Activated naive CD4-positive, alpha-beta T cell treated with anti-CD3 and anti-CD28 coated beads, Interleukin-2, amount 50 U/mL, for 16 hours (primary cell): ENCODE measurements at places on chromosomes 6 and 20.

DNA sequence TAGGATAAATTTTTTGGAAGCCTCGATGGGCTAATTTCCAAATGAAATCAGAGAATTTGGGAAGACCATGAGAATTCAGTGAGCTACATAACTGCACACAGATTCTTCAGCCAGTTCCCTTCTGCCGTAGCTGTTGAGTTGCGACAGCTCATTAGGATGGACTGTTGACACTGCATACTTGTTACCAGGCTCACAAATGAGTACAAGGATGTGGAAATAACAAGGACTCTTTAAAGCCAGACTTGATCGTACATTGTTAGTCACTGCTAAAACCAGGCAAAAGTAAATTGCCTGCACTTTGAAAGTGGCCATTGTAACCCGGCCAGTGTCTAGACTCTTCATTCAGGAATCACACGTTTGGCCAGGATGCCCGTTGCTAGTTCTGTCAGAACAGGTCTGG is 37.0 kb downstream of the NDUFAF5 start:
- DNase-seq: no peak

DNA sequence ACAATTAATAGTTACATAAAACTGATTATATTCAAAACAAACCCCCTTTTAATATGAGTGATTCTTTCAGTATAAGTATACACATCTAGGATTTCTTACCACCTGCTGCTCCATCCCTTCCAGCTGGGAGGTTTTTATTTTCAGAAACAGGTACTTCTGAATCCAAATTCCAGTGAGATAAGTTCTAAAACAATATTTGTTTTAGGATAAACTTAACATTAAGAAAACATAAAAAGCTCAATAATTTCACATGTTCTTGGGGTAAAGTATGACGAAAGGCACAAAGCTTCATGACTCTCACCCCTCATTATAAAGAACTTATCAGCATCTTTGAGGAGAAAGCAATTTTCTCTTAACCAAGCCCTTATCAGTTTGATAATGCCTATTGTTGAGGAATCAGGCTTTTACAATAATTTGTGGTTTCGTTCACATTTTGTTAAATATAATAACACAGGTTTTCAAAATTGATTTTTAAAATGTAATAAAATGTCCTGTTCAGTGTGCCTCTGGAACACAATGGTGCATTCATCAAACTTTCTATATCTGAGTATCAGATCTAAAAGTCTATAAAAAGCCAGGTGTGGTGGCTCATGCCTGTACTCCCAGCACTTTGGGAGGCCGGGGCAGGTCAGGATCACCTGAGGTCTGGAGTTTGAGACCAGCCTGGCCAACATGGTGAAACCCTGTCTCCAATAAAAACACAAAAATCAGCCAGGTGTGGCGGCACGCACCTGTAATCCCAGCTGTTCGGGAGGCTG is 4.3 kb downstream of the FAM217A start:
- DNase-seq: no peak

- no peak for DNase-seq
Measured at GRCh38 chr20:17643531-17644188, 38.4 kb downstream of the RRBP1 start.

DNA sequence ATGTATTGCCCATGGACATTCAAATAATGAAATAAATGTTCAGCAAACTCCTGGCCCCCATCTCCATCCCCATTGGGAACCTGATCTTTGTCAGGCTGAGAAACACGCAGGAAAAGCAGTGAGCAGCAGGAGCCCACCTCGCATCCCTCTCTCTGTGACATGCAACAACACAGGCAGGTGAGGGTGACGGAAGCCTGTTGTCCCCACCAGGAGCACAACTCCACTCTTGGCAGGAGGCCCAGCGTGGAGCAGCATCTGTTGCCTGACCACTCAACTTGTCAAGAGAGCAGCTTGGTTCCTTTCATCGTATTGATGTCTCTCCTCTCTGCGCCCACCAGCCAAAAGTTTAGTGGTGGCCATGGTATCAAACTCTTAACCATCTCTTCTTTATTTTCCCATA is 586.9 kb upstream of the ARID1B start:
- no peak for DNase-seq

DNA sequence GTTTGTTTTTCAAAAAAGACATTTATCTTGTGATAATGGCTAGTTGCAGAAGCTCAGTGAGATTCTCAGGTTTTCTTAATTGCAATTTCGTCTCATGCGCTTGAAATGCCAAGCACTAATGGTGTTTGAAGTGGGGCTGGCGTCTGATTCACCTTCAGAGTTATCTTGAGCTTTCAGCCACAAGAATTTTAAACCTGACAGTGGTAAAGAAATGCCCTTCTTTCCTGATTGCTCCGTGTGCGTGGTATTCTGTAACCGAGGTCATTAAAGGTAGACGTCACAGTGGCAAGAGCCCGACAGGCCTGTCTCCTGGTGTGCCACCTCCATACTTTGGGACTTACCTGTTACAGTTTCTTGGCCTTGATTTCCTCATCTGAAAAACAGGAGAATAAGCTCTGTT is 126.5 kb upstream of the QKI start:
- no peak for DNase-seq

GRCh38 chr6:35620706-35621105 is 68.0 kb downstream of the FKBP5 start:
- DNase-seq: no peak

DNA sequence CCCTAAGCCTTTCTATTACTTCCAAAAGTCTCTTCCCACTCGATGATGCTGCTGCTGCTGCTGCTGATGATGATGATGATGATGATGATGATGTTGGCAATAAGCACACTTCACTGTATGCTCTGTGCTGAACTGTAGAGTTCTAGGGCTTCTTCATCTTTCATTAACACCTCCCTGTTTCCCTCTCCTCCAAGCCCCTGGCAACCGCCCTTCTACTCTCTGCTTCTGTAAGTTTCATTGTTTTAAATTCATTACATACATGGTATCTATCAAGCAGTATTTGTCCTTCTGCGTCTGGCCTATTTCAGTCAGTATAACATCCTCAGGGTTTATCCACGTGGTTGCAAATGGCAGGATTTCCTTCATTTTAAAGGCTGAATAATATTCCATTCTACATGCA is 100.2 kb downstream of the THBS2 start:
- DNase-seq: no peak
